Kidney tubule cell (primary cell): ENCODE measurements at places on chromosomes 16 and 17.

DNA sequence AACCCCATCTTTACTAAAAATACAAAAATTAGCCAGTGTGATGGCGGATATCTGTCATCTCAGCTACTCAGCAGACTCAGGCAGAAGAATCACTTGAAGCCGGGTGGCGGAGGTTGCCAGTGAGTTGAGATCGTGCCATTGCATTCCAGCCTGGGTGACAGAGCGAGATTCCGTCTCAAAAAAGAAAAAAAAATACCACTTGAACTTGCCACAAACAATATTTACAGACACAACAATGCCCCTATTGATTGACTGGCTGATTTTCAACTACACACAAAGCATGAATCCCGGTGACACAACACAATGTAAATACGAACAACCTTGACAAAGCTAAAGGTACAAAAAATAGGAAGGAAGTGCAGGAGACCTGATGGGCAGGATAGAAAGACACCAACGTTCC is 49.3 kb downstream of the NXN start:
- no peak for DNase-seq

DNA sequence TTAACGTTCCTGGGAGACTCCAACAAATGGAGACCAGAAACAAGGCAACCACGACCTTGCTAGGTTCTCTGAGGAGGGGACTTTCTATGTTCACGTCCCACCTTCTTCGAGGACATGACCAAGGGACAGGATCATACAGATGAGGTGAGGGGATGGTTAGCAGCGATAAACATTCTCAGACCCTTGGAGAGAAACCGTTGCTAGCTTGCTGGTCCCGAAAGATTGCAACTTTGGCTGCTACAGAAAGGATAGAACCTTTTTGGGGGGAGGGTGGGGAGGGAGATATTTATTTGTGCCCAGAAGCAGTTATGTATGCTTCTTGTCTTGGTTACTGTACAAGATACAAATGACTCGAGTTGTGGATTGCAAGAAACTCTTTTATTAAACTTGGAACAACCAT is 35.3 kb upstream of the KCNJ2 start:
- no peak for DNase-seq

GRCh38 chr17:57869617-57870282 is 19.9 kb upstream of the MRPS23 start:
- peak; percentile 63 for DNase-seq

DNA sequence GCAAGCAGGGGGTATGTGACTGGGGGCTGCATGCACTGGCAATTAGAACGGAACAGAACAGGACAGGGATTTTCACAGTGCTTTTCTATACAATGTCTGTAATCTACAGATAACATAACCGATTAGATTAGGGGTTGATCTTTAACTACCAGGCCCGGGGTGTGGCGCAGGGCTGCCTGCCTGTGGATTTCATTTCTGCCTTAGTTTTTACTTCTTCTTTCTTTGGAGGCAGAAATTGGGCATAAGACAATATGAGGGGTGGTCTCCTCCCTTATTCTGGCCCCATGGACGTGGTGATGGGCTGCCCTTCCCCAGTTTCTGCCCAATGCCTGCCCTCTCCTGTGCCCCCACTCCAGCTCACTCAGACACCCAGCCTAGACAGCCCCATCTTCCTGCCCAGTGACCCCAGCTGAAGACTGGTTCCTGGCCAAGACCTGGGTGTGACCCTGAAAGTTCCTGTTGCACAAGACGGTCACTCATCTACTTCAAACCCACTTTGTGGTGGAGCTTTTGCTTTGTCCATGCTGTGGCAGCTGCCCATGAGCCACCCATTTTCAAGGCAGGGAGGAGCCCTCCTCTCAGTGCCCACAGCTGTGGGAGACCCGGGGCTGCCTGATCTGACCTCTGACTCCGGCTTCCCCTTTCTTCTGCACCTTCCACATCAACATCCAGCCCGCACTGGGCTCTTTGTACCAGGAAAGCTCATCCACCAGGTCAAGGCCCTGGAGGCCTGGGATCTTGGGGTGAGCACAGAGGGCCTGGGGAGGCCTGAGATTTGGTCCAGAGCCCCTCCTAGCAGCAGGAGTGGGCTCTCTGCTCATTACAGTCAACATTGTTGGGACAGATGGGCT is 18.6 kb downstream of the ALOX12B start:
- no peak for DNase-seq

DNA sequence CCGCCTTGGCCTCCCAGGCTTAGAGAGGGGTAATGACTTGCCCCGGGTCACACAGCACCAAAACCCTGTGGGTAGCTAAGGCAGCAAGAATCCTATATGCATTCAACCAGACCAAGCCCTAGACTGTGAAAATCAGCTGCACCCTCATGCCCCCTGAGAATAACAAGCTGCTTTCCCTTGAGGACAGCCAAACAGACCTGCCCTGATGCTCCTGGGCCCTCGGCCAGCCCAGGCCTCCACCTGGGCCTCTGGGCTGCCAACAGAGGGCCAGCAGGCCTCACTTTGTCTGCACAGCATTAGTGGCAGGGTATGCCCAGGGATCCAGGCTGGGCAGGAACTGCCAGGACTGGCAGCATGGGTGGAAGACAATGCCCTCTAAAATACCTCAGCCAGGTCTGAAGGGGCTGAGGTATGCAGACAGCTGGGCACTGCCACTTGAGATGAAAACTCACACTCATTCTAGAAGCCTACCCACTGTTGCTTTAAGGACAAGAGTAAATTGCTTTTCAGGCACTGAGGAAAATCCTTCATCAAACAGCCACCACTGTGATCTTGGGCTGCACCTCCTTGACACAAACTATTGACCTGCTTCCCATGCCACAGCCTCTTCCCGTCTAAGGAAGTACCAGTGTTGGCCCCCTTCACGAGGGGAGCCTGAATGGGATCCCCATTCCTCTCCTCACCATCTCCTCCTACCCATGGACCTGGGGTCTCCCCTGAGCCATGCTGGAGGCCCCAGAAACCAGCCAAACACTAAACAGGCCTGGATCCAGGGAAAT is 8.8 kb downstream of the ST3GAL2 start:
- DNase-seq, result no peak
